Central memory CD8-positive, alpha-beta T cell (primary cell): ENCODE measurements at places on chromosomes 2 and 18.

- peaks cover 76% of the 10 kb centered on the region for H3K27me3 ChIP-seq
- DNase-seq = no peak
- no peaks in the 10 kb centered on the region for H3K36me3 ChIP-seq
- no peak overlapping the region for H3K27ac ChIP-seq
Measured at GRCh38 chr2:30074023-30074422, 72.8 kb upstream of the YPEL5 start.

- H3K27ac ChIP-seq = no peak overlapping the region
- H3K27me3 ChIP-seq = peaks cover 43% of the 10 kb centered on the region
- no peaks in the 10 kb centered on the region for H3K4me1 ChIP-seq
- no peaks in the 10 kb centered on the region for H3K36me3 ChIP-seq
Measured at GRCh38 chr2:6692056-6692455, 173.7 kb downstream of the CMPK2 start.

DNA sequence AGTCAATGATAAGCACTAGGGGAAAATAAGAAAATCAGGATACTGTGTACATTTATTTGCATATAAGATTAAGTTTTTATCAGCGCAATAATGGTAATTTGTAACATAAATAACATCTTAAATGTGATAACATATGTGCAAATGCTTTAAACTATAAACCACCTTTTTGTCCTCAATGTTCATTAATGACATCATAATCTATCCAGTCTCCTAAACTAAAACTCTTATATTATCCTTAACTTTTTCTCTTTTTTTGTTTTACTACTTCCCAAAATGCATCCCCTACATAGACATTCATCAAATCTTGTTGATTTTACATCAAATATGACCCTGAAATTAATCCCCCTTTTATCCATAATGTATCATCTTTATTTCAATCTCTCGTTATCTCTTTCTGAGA is 3.4 kb upstream of the RAD51AP2 start:
- no peak for DNase-seq
- H3K36me3 ChIP-seq = no peaks in the 10 kb centered on the region
- no peak overlapping the region for H3K27ac ChIP-seq
- no peak overlapping the region for H3K4me3 ChIP-seq
- no peaks in the 10 kb centered on the region for H3K4me1 ChIP-seq
- peaks cover 20% of the 10 kb centered on the region for H3K27me3 ChIP-seq

DNA sequence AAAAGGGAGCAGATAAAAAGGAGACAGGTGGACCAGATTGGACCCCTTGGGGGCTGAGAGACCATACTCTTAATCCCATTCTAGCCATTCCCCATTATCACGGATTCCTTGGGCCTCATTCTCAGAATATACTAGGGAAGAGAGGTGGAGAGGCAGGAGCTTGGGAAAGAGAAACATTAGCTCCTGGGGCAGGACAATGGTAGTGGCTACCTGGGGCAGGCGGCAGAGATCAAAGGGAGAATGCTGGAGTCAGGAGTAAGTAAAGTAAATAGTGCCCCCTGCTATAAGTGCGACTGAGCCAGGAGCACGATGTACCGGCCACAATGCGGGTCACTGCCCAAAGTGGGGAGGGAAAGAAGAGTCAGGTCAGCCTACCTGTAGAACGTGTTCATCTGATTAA is 20.4 kb upstream of the IHH start:
- H3K27ac ChIP-seq = no peak overlapping the region
- no peak overlapping the region for H3K4me3 ChIP-seq
- no peak for DNase-seq
- peaks cover 3% of the 10 kb centered on the region for H3K36me3 ChIP-seq

DNA sequence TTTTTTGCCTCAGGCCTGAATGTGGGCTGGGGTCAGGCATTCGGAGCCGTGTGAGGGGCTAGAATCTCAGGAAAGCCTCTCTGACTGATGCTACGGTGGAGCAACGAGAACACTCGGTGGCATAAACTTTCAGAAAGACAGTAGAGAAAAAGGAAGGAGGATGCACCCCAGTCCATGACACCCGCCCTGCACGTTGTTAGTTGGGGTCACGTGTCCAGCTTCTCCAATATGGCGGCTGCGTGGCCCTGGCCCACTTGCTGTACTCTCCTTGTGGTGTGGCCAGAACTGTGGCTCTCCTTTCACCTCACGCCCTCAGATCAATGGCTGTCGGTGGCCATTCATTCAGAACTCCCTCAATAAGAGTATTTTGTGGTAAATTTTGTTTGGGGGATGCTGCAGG is 131.2 kb downstream of the KCTD1 start:
- H3K27me3 ChIP-seq = no peaks in the 10 kb centered on the region
- H3K4me3 ChIP-seq = no peak overlapping the region
- H3K4me1 ChIP-seq = no peaks in the 10 kb centered on the region
- no peak overlapping the region for H3K27ac ChIP-seq
- no peaks in the 10 kb centered on the region for H3K36me3 ChIP-seq

DNA sequence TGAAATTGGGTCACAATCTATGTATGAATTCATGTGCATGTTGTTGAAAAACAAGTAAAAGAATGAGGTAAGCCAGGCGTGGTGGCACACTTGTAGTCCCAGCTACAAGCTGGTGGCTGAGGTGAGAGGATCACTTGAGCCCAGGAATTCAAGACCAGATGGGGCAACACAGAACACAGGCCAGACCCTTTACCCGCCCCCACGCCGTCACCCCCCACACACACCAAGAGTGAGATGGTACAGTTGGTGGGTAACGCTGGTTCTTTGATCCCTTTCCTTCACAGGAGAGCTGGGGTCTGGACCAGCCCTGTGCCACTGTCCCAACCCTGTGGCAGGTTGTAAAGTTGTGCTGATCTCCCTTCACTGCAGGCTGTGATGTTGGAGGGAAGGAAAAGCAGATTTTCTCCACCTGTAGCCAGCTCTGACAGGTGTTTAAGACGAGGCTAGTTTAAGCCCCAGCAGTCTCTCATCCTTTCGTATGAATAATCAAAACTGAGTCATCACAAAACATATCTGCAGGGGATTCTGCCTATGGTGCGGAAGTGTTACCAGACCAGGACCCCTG is 13.6 kb downstream of the B3GNT2 start:
- peak overlapping the region; percentile 88 for H3K27ac ChIP-seq
- peaks cover 32% of the 10 kb centered on the region for H3K36me3 ChIP-seq
- peak overlapping the region; percentile 55 for H3K4me3 ChIP-seq
- no peak for DNase-seq
- no peaks in the 10 kb centered on the region for H3K27me3 ChIP-seq
- H3K4me1 ChIP-seq = peaks cover 96% of the 10 kb centered on the region

- peaks cover 33% of the 10 kb centered on the region for H3K4me1 ChIP-seq
- no peaks in the 10 kb centered on the region for H3K27me3 ChIP-seq
- H3K4me3 ChIP-seq = peak overlapping the region; percentile 70
Measured at GRCh38 chr2:27081984-27082772, 3.8 kb downstream of the EMILIN1 start.

- H3K4me1 ChIP-seq = no peaks in the 10 kb centered on the region
- H3K36me3 ChIP-seq = peaks cover 6% of the 10 kb centered on the region
- no peaks in the 10 kb centered on the region for H3K27me3 ChIP-seq
Measured at GRCh38 chr2:3535794-3536681, 16.7 kb upstream of the ADI1 start.

GRCh38 chr2:158006961-158007719 is 94.5 kb upstream of the UPP2 start:
- no peak overlapping the region for H3K27ac ChIP-seq
- H3K4me3 ChIP-seq = no peak overlapping the region
- no peak for DNase-seq
- no peaks in the 10 kb centered on the region for H3K36me3 ChIP-seq

DNA sequence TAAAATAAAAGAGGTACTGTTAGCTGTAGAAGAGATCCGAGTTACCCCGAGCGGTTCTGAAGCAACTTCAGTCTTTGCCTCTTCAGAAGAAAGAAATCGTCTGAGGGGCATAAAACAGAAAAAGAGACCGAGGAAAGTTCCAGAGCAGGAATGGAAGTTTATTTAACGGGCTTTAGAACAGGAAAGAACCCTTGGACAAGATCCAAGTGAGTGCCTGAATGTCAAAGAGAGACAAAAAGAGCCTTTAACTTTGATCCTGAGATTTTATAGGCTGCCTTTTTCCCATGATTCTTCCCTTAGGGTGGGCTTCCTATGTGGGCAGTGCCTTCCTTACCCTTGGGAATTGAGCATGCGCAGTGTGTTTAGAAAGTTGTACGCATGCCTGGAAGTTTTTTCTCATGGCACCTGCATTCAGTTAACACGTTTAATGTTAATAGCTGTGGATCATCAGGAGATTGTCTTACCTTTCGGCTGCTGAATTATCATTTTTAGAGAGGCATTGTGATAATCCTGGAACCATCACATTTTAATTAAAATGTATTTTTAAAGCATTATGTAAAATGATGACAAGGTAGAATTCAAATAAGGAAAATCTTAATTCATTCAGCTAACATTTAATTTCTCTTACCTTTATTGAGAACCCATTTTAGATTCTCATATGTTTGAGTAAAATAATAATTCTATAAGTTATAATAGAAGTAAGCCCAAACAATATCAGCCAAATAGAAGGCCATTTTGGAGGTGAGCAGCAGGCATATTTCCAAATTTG is 269.5 kb upstream of the ZSWIM2 start:
- no peak overlapping the region for H3K27ac ChIP-seq
- no peaks in the 10 kb centered on the region for H3K27me3 ChIP-seq
- peaks cover 1% of the 10 kb centered on the region for H3K36me3 ChIP-seq
- no peak overlapping the region for H3K4me3 ChIP-seq

GRCh38 chr2:129192117-129192516 is 787.3 kb upstream of the RAB6C start:
- no peaks in the 10 kb centered on the region for H3K4me1 ChIP-seq
- H3K4me3 ChIP-seq = no peak overlapping the region
- peaks cover 9% of the 10 kb centered on the region for H3K27me3 ChIP-seq
- no peak overlapping the region for H3K27ac ChIP-seq
- no peaks in the 10 kb centered on the region for H3K36me3 ChIP-seq

- no peaks in the 10 kb centered on the region for H3K36me3 ChIP-seq
- H3K4me3 ChIP-seq = no peak overlapping the region
- no peak overlapping the region for H3K27ac ChIP-seq
- peaks cover 47% of the 10 kb centered on the region for H3K27me3 ChIP-seq
- no peak for DNase-seq
Measured at GRCh38 chr2:160044728-160045127, 17.7 kb downstream of the PLA2R1 start.

DNA sequence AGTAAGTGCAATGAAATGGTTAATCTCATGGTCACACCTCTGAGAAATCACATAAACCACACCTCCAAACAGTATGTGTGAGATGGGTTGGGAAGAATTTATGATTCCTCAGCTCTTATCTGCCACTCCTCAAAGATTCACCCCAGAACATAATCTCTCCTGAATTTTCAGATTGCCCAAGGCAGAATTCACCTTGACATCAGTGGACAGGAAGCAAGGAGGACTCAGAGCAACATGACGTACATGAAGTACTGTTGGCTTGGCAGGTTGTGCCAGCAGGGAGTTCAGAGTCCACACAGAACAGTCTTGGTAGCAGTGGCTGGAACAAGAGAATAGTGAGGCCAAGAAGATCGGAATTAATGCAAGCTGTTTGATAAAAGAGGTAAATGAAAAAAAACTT is 31.7 kb upstream of the CYBRD1 start:
- H3K27ac ChIP-seq = no peak overlapping the region
- H3K4me3 ChIP-seq = no peak overlapping the region
- H3K27me3 ChIP-seq = no peaks in the 10 kb centered on the region
- H3K36me3 ChIP-seq = peaks cover 3% of the 10 kb centered on the region
- no peak for DNase-seq

GRCh38 chr2:69701100-69701945 is 40.6 kb upstream of the ANXA4 start:
- DNase-seq = no peak
- no peak overlapping the region for H3K27ac ChIP-seq
- H3K4me3 ChIP-seq = no peak overlapping the region
- no peaks in the 10 kb centered on the region for H3K36me3 ChIP-seq
- H3K27me3 ChIP-seq = no peaks in the 10 kb centered on the region

- peaks cover 38% of the 10 kb centered on the region for H3K27me3 ChIP-seq
- H3K36me3 ChIP-seq = no peaks in the 10 kb centered on the region
- no peak overlapping the region for H3K4me3 ChIP-seq
- no peak overlapping the region for H3K27ac ChIP-seq
Measured at GRCh38 chr2:47996808-47997207, 90.5 kb upstream of the FBXO11 start.

- H3K4me1 ChIP-seq = no peaks in the 10 kb centered on the region
- H3K36me3 ChIP-seq = peaks cover 2% of the 10 kb centered on the region
- no peaks in the 10 kb centered on the region for H3K27me3 ChIP-seq
- no peak for DNase-seq
- H3K4me3 ChIP-seq = no peak overlapping the region
Measured at GRCh38 chr2:25596516-25597244, 76.7 kb downstream of the DTNB start.
